ENCODE measurements at places on chromosomes 16 and 17.
A peak's percentile ranks its signal among the peaks of the same experiment; 100 is the strongest.

DNA sequence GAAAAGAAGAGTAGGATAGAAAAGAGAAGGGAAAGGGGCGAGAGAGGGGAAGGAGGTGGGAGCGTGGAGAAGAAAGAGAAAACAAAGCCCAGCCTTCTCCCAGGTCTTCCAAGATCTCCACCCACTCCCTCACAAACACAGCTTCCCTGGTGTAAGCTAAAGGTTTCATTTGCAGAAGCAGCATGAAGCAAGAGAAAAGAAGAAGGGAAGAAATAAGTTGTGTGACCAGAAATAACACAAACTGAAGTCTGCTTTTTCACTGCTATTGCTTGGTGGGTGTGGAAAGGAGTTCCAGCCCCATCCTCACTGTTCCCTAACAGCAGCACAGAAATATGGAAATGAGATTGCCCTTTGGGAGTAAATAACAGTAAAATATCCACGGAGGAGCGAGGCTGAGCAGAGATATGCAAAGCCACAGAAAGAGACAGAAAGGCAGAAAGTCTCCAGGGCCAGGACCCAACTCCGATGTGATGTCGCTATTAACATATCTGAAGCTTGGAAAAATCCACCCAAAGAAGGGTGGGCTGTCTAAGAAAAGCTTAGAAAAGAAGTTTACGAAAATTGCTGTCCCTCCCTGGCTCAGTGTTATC, 10.3 kb upstream of the GAS7 start:
- no peaks in the 10 kb centered on the region for H3K36me3 ChIP-seq
- no peaks in the 10 kb centered on the region for H3K4me1 ChIP-seq
- DNase-seq, result no peak
- no peak overlapping the region for H3K27ac ChIP-seq

DNA sequence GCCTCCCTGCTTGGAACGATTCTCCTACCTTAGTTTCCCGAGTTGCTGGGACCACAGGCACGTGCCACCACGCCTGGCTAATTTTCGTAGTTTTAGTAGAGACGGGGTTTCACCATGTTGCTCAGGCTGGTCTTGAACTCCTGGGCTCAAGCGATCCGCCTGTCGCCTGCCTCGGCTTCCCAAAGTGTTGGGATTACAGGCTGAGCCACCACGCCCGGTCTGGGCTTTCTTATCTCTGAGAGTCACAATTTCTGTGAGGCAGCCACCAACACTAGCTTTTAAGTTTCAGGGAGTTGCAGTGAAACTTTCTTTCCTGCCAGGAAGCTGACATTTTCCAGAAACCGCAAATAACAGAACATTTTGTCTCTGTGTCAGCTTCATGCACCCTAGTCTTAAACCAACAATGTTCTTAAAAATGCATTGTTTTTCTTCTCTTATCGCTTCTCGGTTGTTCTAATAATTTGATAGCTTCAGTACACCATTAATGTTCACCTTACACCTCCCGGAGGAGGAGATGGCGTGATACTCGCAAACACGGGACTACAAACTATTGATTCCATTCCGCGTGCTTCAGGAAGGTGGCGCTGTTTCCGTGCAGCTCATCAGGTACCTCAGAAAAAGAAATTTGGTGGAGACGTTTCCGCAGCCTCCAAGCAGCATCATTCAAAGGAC, 7.4 kb upstream of the DHRS7B start:
- no peaks in the 10 kb centered on the region for H3K36me3 ChIP-seq
- DNase-seq, result peak; percentile 88
- no peak overlapping the region for H3K4me3 ChIP-seq
- no peak overlapping the region for H3K27ac ChIP-seq
- H3K4me1 ChIP-seq, result no peaks in the 10 kb centered on the region

DNA sequence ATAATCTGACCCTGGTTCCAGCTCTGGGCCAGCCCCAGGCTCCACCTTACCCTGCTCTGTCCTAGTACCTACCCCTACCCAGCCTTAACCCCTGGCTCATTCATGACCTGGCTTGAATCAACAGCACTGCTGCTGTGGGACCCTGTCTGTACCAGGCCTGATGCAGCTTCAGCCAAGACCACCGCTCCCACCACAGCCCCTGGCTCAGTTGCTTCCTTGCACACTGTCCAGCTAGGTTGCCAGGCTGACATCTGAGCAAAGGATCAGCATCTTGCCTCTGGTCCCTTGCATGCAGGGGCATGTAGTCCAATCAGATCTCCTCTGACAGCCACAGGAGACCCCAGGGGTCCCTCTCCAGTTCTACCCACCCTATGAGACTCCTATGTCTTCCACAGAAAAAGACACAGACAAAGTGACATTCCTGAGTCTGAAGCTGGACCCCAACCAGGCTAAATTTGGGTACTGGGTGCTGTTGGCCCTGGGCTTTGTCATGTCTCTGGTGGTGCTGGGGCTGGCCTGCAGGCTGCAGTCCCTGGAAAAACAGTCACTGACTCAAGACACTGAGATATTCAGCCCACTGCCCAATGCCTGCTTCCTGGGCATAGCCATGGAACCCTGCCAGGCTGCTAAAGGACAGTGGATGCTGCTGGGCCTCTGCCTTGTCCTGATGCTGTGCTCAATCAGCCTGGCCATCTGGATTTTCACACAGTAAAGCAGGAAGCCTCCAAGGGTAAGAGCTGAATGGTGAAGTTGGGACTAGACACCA, 3.9 kb upstream of the KCNH6 start:
- H3K27ac ChIP-seq, result no peak overlapping the region
- no peak for DNase-seq
- H3K36me3 ChIP-seq, result no peaks in the 10 kb centered on the region
- no peak overlapping the region for H3K4me3 ChIP-seq
- H3K4me1 ChIP-seq, result peaks cover 4% of the 10 kb centered on the region

- no peaks in the 10 kb centered on the region for H3K4me1 ChIP-seq
- H3K27ac ChIP-seq, result no peak overlapping the region
- no peaks in the 10 kb centered on the region for H3K36me3 ChIP-seq
- no peaks in the 10 kb centered on the region for H3K27me3 ChIP-seq
- no peak overlapping the region for H3K4me3 ChIP-seq
These were observed 271.0 kb upstream of the TBX2 start for GRCh38 chr17:61128661-61129115.

- peak; percentile 70 for DNase-seq
- H3K27me3 ChIP-seq, result no peaks in the 10 kb centered on the region
- no peak overlapping the region for H3K27ac ChIP-seq
- H3K36me3 ChIP-seq, result no peaks in the 10 kb centered on the region
These were observed 89.8 kb downstream of the KATNIP start for GRCh38 chr16:27639561-27640276.

GRCh38 chr17:53137869-53138268, 684.9 kb upstream of the KIF2B start:
- peaks cover 3% of the 10 kb centered on the region for H3K4me1 ChIP-seq
- no peak for DNase-seq

- H3K4me1 ChIP-seq, result peaks cover 2% of the 10 kb centered on the region
- H3K27ac ChIP-seq, result no peak overlapping the region
- no peaks in the 10 kb centered on the region for H3K27me3 ChIP-seq
- no peak for DNase-seq
These were observed 13.1 kb downstream of the ZC3H7A start for GRCh38 chr16:11784038-11784369.

DNA sequence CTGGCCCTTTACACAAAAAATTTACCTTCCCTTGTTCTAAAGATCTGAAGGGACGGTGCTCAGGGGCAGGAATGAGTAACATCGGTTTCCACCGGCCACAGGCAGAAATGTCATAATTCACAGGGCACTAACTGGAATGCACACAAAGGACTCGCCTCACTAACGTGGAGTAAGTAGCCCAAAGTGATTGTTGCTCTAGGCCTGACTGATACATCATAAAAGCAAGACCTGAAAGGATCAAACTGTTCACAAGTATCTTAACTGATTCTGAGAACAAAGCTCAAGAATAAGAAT, 8.9 kb upstream of the TCF25 start:
- no peak overlapping the region for H3K4me3 ChIP-seq
- no peaks in the 10 kb centered on the region for H3K27me3 ChIP-seq
- H3K36me3 ChIP-seq, result no peaks in the 10 kb centered on the region
- H3K27ac ChIP-seq, result no peak overlapping the region

DNA sequence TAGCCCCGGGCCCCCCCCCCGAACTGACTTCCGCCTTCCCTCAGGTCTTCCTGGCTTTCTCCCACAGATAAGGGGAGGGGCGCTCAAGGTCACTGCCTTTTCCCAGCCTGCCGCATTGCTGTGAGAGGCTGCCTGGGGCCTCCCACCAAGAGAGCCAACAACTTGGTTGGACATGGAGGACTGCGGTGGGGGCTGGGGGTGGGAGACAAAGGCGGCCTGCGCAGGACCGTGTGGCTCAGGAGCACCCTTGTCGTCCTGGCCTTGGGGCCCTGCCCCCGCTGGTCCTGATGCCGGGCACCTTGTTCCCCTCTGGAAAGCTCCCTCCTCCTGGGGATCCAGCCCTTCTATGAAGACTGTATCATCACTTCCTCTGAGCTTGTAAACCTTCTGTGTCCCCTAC, 105.6 kb upstream of the FOXF1 start:
- DNase-seq, result no peak
- no peaks in the 10 kb centered on the region for H3K4me1 ChIP-seq
- no peaks in the 10 kb centered on the region for H3K27me3 ChIP-seq
- no peak overlapping the region for H3K4me3 ChIP-seq
- H3K27ac ChIP-seq, result no peak overlapping the region
- no peaks in the 10 kb centered on the region for H3K36me3 ChIP-seq

DNA sequence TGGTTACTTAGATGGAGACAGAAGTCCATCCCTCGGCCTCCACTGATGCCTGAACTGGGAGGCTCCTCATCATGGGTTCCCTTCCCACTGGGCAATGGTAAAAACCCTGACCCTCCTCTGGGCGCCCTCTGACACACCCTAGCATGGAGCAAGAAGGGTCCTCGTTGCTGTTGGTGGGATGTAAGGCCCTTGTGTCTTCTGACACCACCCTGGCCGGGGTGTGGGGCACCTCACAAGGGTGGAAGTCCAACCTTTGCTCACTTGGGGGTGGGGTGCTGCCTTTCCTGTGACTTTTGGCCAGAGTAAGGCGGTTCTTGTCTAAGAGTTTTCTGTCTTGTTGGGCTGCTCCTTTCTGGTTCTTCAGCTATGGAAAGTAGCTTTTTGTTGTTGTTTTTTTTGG, 28.7 kb downstream of the MPRIP start:
- no peak overlapping the region for H3K27ac ChIP-seq
- DNase-seq, result no peak
- no peaks in the 10 kb centered on the region for H3K27me3 ChIP-seq
- H3K4me1 ChIP-seq, result no peaks in the 10 kb centered on the region
- H3K4me3 ChIP-seq, result no peak overlapping the region
- no peaks in the 10 kb centered on the region for H3K36me3 ChIP-seq

DNA sequence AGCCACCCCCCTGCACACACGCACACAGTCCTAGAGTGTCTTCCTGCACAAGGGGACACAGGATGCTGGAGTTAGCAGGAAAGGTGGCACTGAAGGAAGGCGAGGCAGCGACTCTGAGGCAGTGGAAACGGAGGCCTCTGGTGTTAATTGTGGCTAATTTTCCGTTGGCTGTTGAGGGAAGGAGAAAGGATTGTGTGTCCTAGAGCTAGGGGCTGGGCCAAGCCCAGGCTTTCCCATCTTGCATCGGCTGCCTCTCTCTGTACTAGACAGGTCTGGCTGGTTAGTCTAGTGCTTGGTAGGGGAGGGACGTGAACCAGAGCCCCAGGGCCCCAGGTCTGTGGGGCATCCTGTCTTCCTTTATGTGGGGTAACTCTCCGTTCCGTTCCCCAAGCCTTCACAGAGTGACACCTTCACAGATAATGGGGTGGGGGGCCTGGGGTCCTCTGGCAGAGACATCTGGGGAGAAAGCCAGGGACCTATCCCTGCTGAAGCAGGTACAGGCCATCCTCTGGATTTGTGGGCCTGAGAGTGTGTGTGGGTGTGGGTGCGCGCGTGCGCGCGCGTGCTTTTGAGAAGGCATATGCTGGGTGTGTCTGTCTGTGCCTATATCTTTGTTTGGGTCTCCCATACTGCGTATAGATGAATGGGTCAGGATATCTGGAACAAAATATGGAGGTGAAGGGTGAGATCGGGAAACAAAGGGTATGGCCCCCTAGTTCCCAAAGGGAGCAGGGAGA, at the start of gene CHD3:
CHD3 (plus strand) TSS at position 606 of the 737 bp plus-strand sequence. CDS start 212 bp downstream, outside the sequence.
- H3K36me3 ChIP-seq, result peaks cover 3% of the 10 kb centered on the region
- H3K4me1 ChIP-seq, result peaks cover 13% of the 10 kb centered on the region
- peak within 1 kb of the TSS; percentile 45 for H3K4me3 ChIP-seq
- no peaks in the 10 kb centered on the region for H3K27me3 ChIP-seq
- peak within 1 kb of the TSS; percentile 75 for H3K27ac ChIP-seq

DNA sequence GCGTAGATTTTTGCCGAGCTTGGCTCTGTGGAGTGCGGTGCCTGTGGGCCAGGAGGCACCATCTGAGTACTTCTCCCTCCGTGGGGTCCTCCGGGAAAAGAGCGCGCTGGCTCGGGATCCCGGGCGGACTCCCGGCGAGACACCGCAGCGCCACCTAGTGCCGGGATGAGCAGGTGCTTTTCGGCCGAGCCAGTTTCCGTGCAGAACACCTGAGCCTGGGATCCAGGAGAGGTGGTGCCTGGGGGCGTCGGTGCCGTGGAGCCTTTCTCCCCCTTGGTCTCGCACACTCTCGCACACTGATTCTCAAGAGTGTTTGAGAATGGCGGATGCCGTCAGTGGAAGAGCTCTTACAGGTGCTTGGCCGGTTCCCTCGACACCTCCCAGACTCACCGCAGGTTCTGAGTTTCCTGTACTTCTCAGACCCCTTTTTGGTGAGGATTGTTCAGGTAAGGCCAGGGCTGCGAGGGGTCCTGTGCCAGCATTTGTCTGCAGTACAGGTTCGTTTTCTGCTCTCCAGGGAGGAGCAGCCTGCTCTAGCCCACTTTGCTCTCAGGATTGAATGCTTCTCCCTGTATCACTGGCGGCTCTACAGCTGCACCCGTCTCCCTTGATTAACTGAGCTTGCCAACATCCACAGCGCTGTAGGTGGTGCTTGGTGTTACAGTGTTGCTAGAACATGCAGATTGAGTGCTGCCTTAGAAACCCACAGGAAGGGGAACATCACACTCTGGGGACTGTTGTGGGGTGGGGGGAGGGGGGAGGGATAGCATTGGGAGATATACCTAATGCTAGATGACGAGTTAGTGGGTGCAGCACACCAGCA, 23.3 kb downstream of the TBCD start:
- H3K4me3 ChIP-seq, result no peak overlapping the region
- no peaks in the 10 kb centered on the region for H3K27me3 ChIP-seq
- peak; percentile 70 for DNase-seq
- no peaks in the 10 kb centered on the region for H3K4me1 ChIP-seq
- H3K36me3 ChIP-seq, result peaks cover 2% of the 10 kb centered on the region

DNA sequence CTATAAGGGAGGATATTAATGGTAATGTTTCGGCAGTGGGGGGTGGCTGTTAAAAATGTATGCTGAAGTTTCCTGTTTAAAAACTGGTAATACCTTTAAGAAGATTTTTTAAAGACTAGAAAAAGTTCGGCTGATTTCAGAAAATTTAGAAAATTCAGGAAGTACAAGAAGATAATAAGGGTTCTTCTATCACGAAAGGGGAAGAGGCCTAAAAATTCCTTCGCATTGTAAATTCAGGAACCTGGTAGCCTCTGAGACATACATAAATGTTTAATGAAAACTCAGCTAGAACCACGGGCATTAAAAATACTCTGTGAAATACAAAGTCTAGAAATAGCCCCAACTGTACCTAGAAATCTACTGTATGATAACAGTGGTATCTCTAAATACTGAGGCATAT, 181.2 kb downstream of the PARN start:
- H3K4me3 ChIP-seq, result no peak overlapping the region
- no peaks in the 10 kb centered on the region for H3K4me1 ChIP-seq
- H3K27ac ChIP-seq, result no peak overlapping the region
- no peak for DNase-seq
- no peaks in the 10 kb centered on the region for H3K27me3 ChIP-seq

GRCh38 chr16:84526794-84527531, 22.5 kb upstream of the MEAK7 start:
- peaks cover 1% of the 10 kb centered on the region for H3K4me1 ChIP-seq
- no peaks in the 10 kb centered on the region for H3K36me3 ChIP-seq
- no peak for DNase-seq

GRCh38 chr17:34306466-34306865, 12.8 kb upstream of the CCL8 start:
- no peak overlapping the region for H3K4me3 ChIP-seq
- H3K36me3 ChIP-seq, result no peaks in the 10 kb centered on the region
- peak; percentile 74 for DNase-seq
- no peak overlapping the region for H3K27ac ChIP-seq
- H3K27me3 ChIP-seq, result no peaks in the 10 kb centered on the region

All from mesendoderm (in vitro differentiated cells).